HT1080 (cell line): ENCODE measurements at places on chromosomes 6 and 20. TPM values are rescaled to one million over a fixed set of nuclear protein-coding genes. Genes with fewer than 3 reads are reported as not detected.

Gene GNMT
- total RNA-seq: not detected in 2 replicates

- DNase-seq: no peak
Observed at GRCh38 chr6:55708711-55709110, 129.7 kb upstream of the HMGCLL1 start.

DNA sequence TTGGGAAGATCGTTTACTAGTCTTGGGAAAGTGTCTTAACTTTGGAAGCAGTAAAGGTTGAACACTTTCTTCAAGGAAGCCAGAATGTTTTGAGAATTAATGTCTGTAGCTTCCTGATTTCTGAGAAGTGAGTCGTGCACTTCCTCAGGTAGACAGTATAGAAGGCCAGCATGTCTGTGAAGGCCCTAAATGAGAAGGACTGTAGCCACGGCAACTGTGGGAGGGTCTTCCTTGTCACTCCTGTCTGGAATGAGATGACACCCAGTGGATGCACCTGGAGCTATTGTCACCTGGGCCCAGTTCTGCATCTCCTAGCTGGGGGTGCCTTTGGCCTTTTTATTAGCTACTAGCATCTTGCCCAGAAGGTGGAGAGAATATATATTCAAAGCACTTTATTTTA, 8.8 kb downstream of the STX16 start:
- DNase-seq: no peak

- DNase-seq: peak; percentile 55
Observed at GRCh38 chr6:18216411-18216810, 47.9 kb downstream of the DEK start.

DNA sequence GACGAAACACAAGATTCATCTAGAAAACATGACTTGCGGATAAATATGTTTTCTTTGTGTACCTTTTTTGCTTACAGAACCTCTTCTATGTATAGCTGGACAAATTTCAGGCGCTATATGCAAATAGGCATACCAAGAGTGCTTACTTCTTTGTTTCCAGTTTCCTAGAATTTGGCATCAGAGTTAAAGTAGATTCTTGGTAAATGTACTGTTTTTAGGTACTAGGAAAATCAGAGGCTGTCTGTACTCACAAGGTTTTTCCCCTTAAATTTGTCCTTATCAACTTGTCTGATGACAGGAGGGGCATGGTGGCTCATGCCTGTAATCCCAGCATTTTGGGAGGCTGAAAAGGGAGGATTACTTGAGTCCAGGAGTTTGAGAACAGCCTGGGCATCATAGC, 124.9 kb upstream of the TMEM170B start:
- DNase-seq: no peak

DNA sequence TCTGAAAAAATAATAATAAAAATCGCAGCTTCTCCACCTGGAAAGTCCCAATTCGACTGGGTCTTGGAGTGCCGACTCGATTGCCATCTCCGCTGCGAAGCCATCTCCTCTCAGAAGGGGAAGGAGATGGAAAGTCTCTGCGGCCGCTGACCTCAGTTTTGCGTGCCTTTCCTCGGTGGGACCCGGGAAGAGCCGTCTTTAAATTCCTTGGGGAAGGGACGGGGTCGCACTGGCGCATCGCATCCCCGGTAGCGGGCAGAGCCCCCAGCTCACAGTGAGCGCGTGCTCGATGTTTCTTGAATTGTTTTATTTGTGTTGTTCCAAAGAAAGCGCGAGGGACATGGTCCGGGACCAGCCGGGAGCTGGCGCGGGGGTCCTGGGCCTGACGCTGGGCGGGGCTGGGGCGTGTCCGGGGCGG, 270 bp upstream of the TIAM2 start:
- DNase-seq: no peak

- DNase-seq: peak; percentile 20
Observed at GRCh38 chr6:77231438-77232305, 231.6 kb downstream of the HTR1B start.

Gene SIGLEC1
- total RNA-seq: not detected in 2 replicates

Gene CASS4
- not detected in 2 replicates for total RNA-seq

DNA sequence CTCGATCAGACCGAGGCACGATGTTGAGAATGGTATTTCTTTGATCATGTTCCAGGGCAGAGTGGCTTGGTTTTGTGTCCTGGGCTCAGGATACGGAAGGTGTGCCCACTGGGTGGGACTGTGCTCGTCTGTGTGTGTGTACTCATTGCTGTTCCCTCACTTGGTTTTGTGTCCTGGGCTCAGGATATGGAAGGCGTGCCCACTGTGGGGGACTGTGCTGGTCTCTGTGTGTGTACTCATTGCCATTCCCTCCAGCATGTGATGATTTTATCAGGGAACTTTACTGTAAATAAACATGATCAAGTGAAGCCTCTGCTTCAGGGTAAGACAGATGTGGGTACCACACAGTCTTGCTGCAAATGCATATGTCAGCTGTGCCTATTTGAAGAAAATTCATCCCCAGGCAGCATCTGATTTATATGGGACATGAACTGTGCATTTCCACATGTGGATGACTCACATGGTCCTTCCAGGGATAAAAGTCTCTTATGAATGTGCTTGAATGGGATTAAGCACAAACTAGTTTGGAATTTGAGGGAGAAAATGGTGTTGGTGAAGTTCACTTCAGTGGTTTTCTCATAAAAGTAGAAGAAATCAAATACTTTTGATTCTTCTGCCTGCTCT, 274.3 kb downstream of the QKI start:
- DNase-seq: no peak

GRCh38 chr20:5222919-5223634, 93.7 kb downstream of the PROKR2 start:
- DNase-seq: peak; percentile 13

GRCh38 chr20:48147311-48147710, 362.0 kb upstream of the SULF2 start:
- no peak for DNase-seq

Gene HNF4A
- 0.34 TPM in 1 of 2 replicates, not detected in the other for total RNA-seq

DNA sequence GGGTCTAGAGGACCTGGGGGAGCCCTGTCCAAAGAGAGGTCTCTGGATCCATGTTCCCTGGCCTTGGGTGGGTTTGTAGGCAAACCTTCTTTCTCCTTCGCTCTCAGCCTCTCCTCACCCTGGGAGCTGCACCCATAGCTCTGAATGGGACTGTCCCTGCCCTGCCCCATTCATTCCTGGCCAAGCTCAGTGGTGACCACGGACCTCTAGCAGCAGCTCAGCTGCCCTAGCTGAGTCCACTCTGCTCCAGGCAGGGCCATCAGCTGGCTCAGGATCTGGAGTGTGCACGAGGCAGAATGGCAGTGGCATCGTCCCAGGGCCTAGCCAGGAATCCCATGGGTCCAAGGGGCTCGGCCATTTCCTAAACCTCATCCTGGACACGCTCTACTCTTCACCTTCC, 5.3 kb downstream of the ULBP3 start:
- no peak for DNase-seq

Gene C20orf96
- total RNA-seq: 0.23 and 0.50 TPM in 2 replicates

Gene RING1
- total RNA-seq: 32.1 and 37.0 TPM in 2 replicates

GRCh38 chr6:158737710-158738615, 81.2 kb downstream of the EZR start:
- peak; percentile 80 for DNase-seq

Gene OPN5
- not detected in 2 replicates for total RNA-seq

GRCh38 chr6:53956068-53956711, 155.1 kb upstream of the MLIP start:
- DNase-seq: peak; percentile 71

DNA sequence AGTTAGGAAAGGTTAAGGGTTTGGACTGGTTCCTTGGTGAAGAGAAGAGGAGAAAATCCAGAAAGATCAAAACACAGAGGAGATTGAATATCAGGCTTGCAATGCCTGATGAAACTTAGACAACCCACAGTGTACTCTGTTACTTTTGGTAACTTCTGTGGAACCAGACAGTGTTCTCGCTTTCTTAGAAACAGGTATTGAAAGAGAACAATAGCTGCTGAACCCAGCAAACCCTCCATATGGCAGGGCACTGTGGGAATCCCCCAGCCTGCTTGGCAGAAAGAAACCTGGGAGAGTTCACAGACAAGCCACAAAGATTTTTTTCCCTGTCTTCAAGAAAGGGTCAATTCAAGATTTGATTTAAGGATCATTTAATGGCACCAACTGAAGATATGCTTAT, 342.8 kb downstream of the FOXA2 start:
- DNase-seq: no peak

- DNase-seq: no peak
Observed at GRCh38 chr20:40610730-40611129, 78.3 kb downstream of the MAFB start.

- no peak for DNase-seq
Observed at GRCh38 chr6:144855375-144855774, 570.2 kb downstream of the UTRN start.

DNA sequence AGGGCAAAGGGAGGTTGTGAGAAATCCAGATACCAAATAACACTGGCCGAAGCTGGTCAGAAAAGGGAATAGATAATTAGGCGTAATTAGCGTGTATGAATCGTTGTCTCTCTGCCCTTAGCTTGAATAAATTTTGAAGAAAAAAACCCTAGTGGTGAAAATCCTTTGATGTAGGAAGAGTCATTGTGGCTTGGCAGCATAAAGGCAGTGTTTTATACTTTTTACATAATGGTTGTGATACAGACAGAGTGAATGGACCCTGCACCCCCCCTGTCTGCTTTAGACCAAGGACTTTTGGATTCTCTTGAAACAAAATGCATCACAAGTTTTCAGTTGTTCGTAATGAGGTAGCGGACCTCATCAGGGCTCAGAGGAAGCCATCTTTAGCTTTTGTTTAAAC, 126.5 kb downstream of the AFG1L start:
- DNase-seq: no peak

Gene FAXC
- total RNA-seq: 5.9 and 6.2 TPM in 2 replicates

Gene RBPJL
- total RNA-seq: not detected in 2 replicates

- no peak for DNase-seq
Observed at GRCh38 chr6:125363824-125364165, 62.0 kb upstream of the HDDC2 start.

- no peak for DNase-seq
Observed at GRCh38 chr20:37339208-37339607, 6.7 kb upstream of the SRC start.

Gene CHRNA4
- not detected in 2 replicates for total RNA-seq

GRCh38 chr20:52490711-52491430, 299.3 kb upstream of the ZFP64 start:
- DNase-seq: peak; percentile 93

DNA sequence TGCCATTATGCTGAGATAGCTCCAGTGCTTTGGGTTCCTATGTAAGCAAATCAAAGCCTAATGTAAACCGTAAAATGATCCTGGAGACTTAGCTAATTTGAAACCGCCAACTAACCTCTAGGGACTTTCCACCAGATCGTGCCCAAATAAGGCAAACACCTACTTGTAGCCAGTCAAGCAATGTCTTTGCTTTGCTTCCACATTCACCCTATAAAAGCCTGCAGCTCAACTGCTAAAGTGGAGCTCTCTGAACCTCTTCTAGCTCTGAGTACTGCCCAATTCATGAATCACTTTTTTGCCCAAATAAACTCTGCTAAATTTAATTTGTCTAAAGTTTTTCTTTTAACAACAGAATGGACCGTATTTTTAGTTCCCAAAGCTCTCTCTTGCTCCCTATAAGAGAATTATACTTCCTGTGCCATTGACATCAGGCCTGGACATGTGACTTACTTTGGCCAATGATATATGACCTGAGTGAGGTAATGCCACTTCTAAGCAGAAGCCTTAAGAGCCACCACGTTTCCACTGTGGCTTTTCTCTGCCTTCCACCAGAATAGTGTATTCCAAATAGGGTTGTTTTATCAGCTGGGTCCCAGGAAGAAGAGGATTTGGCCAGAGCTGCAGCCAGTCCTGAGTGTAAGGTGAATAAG, 34.8 kb upstream of the PSMF1 start:
- DNase-seq: no peak

DNA sequence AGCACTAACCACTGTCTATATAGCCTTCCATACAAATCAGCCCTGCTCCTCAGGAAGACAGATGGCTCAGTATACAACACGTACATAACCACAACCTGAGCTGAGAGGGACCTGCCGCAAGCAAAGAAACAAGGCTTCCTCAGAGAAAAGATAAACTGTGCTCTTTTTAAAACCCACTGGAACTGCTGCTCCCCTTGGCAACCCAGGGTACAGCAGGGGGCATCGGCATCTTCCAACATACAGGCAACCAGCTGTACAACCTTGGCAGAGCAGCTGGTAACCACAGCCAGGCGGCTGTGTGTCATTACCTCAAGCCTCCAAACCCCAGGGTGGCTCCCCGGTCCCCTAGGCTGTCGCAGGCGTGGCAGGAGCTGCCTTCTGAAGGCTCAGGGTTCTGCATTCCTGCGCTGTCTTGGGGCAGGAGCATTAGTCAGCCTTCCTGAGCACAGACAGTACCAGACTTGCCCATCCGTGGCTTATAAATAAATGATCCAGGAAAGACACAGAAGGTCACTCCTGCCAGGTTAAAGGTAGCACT, 249.5 kb downstream of the ADGRG6 start:
- peak; percentile 82 for DNase-seq

- peak; percentile 83 for DNase-seq
Observed at GRCh38 chr20:8646716-8647115, 422.2 kb upstream of the PLCB4 start.

DNA sequence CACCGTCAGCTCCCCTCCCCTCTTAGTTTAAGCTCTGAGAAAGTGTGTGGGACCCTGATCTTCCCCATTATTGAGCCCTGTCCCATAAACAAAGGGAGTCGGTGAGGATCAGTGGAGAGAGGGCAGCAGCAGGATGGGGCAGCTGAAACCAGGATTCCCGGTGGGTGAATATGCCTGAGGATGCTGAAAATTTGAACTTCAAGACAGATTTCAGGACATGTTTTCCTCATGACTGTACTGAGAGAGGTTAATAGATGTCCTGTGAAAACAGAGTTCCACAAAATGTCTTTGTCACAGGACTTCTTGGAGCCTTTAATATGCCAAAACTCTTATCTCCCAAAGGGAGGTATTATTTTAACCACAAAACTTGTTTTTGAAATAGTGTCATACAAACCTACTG, 53.5 kb upstream of the SLC22A16 start:
- DNase-seq: no peak

Gene C20orf144
- total RNA-seq: 0.16 TPM in 1 of 2 replicates, not detected in the other

GRCh38 chr6:141439513-141439912, 693.2 kb upstream of the GJE1 start:
- no peak for DNase-seq

Gene NOX3
- not detected in 2 replicates for total RNA-seq
